ACHN (cell line): ENCODE measurements at places on chromosomes 12 and 14.

GRCh38 chr12:124862768-124863415, 772 bp downstream of the SCARB1 start:
- no peak for DNase-seq

DNA sequence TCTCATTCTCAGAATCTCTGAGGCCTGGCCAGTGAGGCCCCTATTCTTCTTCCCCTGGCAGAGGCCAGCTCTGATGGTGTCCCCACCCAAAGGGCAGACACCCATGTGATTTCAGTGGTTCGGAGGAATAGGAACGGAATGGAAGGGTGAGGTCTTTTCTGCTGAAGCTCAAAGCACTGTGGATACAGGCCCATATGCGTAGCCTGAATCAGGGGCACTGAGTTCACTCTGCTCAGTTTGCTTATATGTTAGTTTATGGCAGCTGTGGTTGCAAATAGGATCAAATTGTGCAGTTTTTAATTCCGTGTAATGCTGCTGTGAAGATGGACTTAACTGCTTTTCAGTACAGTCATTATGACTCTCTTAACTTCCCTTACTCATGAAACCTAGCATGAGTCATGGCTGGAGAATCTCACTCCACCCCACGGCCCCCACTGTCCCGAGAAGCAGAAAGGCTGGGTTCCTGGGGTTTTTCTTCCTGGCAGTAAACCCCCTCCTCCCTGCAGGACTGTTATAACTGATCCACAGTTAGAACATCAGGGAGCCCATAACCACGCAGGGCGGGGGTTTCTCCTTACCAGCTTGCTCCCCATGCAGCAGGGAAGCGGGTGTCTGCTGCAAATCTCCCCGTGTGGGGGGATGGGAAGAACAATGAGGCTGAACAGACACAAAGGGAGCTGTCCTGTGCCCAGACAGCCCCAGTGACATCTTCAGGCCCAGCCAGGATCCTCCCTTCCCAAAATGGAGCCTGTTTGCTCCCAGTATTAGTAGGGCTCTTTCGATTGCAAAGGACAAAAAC, 122.7 kb downstream of the SLC38A6 start:
- peak; percentile 90 for DNase-seq

DNA sequence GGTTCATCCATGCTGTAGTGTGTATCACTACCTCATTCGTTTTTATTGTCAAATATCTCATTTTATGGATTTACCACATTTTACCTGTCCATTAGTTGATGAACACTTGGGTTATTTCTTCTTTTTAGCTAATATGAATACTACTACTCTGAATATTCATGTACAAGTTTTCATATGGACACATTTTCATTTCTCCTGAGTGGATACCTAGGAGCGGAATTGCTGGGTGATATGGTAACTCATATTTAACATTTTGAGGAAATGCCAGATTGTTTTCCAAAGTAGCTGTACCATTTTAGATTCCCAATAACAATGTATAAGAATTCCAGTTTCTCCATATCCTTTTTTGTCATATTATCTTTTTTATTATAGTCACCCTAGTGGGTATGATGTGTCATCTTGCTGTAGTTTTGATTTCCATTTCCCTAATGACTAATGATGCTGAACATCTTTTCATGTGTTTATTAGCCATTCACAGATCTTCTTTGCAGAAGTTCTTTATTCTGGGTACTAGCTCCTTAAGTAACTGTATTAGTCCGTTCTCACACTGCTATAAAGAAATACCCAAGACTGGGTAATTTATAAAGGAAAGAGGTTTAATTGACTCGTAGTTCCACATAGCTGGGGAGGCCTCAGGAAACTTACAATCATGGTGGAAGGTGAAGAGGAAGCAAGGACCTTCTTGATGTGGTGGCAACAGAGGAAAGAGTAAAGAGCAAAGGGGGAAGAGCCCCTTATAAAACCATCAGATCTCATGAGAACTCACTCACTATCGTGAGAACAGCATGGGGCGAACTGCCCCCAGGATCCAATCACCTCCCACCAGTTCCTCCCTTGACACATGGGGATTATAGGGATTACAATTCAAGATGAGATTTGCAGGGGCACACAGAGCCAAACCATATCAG, 11.9 kb downstream of the NRDE2 start:
- DNase-seq = no peak

GRCh38 chr12:90854136-90854689, 100.8 kb downstream of the CCER1 start:
- peak; percentile 61 for DNase-seq

GRCh38 chr12:132003846-132004245, 54.1 kb downstream of the EP400 start:
- DNase-seq = peak; percentile 93

GRCh38 chr14:70906793-70907175, 475 bp upstream of the PCNX1 start:
- peak; percentile 3 for DNase-seq

DNA sequence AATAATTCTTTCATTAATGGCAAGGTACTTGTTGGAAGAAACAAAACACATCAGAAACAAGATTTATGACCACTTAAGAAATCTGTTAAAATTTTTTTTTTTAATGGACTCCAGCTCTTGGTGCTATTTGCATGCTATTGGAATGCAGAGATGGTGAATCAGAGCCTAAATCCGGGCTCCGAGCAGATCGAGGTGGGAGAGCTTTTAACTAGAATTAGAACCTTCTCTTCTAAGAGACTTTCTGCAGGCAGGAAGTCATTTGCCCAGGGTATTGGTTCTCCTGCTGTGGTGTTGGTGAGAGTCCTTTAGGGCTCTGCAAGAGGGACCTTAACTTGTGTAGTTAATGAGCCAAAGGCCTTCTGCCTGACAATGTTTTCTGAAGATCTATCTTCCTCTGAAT, 419.4 kb downstream of the SNAPC1 start:
- DNase-seq = no peak
